Right atrium auricular region (tissue), 2 donors: ENCODE measurements at places on chromosomes 1 and 21. TPM values are rescaled to one million over a fixed set of nuclear protein-coding genes. Genes with fewer than 3 reads are reported as not detected.

The ZNF683 gene
- total RNA-seq = not detected

DNA sequence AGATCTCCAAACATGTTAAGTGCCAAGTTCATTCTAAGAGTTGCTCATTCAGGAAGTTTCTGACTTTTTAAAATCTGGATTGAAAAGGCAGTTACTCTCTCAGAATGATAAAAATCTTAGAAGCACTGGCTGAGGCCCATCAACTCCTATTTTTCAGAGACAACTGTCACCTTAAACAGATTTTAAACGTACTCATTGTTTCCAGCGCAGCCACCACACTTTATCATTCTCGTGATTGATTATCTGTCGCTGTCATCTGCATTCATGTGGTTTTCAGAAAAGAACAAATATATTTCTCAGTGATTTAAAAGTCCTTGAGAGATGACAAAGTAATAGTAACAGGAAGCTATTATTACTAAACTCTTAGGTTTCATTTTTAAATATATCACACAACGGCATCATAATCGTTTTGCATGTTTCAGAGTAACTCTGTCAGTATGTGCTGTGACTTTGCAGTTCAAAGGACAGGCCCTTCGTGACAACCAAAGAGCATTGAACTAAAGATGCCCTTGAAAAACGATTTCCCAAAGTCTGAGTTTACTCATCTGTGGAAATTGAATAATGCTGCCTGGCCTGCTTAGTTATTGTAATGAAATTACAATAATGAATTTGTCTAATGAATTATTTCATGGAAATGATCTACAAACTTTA, 14.9 kb upstream of the KCNK1 start:
- DNase-seq = no peak

GRCh38 chr1:70552662-70553566, 141.8 kb downstream of the CTH start:
- DNase-seq = no peak

DNA sequence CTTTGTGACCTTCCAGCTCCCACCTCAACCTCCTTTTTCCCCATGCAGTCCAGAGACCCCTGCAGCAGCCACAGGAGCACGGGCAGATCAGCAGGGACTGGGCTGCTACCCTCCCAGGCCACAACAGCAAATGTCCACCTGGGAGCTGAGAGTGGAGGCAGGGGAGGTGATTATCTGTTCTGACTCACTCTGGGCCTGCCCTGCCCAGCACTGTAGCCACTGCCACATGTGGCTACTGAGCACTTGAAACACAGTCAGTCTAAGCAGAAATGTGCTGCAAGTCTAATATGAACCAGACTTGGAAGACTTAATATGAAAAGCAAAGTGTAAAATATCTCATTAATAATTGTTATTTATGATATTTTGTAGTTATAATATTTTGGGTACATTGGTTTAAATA, 148.9 kb upstream of the VANGL1 start:
- no peak for DNase-seq

The SPRR2B gene
- not detected for total RNA-seq

DNA sequence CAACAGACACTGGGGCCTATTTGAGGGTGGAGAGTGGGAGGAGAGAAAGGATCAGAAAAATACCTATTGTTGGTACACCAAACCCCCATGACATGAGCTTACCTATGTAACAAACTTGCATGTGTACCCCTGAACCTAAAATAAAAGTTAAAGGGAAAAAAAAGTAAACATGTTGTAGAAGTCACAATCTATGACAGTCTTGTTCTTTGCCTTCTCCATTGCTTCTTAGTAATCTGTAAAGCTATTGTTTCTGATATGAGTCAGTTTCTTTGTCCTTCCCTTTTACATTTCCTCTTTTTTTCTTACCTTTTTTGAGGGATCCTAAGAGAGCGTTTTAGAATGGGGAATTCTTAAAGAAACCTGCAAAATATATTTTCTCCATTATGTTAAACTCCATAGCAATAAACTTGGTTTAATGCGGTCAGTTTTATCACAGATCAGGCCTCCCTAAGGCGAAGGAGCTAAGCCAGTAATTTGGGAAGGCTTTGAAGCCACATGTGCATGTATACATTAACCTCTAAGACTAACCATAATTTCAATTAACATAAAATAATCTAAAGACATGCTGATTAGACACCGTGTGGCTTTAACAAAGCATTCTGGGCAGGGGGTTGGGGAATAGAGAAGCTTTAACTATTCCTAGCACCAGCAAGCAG, 77.8 kb upstream of the C1orf105 start:
- DNase-seq = no peak

- DNase-seq = no peak
Observed at GRCh38 chr1:220001095-220001501, 45.2 kb downstream of the EPRS1 start.

DNA sequence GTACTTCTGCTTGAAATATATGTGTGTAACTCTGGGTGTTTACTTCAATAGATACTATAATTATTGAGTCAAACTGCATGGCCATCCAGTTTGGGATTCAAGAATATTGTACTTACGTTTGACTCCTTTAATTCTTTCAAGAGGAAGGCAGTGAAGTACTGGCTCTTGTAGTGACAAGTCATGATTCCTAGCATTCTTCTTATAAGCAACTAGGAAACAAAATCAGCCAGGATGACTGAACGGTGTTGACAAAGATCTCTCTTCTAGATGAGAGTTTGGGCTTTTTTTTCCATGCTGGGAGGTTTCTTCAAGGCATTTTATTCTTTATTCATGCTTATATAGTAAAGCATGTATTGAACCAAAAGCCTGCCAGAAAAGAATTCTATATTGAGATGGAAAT, 58.3 kb downstream of the CLEC20A start:
- no peak for DNase-seq

The DDI2 gene
- 16.5 TPM for total RNA-seq
